ENCODE measurements at places on chromosomes 7 and 10. TPM values are rescaled to one million over a fixed set of nuclear protein-coding genes. Genes with fewer than 3 reads are reported as not detected.

AKR1C4 gene
- total RNA-seq = not detected

DNA sequence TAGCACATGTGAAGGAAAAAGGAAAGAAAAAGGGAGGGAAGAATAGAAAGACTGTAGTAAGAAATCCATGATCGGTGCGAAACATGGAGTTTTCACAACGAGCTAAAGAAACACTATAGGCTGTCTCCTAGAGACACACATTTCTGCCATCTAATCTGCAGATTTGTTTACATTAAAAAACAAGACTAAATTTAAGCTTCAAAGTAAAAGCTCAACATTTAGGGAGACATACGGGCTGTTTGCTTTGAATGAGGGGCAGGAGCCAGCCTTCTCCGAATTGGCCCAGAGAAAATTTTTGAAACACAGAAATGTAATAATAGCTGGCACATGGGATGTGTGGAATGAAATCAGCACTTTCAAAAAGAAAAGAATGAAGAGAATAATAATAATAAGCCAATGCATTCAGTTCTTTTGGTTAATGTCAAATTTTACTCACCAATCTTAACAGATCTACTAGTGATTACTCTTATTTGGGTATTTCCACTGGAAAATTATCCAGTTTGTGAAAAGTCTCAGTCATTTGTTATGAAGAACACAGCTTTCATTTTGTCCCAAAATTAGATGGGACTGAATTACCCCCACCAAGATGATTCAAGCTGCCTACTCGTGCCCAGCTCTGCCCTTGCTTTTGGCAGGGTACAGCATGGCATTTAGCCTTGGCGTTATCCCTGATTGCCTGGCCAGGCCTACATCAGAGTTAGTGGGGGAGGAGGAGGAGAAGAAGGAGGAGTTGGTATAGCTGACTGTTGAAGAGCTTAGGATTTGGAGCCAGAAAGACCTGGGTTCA lies 47.1 kb downstream of the MTURN start:
- DNase-seq = no peak

- DNase-seq = no peak
Measured at GRCh38 chr7:11193888-11194287, 220.2 kb downstream of the PHF14 start.

PGAM2 gene
- total RNA-seq = not detected

SPAM1 gene
- not detected for total RNA-seq

DNA sequence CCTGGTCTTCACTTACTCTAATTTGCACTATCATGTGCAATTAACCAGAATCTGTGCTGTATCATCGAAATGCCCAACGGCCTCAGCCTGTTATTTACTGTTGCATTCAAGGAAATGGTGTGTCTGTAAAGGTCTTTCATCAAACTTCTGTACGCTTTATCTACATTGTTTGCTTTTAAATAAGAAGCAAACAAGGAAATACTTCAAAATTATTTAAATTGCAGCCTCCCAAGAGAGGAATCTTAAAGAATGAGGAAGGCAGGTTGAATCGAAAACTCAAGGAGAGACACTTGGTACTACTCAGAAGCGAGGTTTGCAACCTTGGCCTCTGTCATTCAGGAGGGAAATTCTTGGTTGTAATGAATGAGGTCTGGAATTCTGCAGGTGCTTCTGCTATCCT lies 40.7 kb downstream of the MGAM start:
- DNase-seq = no peak

GRCh38 chr7:148466120-148466519 lies 124.4 kb upstream of the C7orf33 start:
- no peak for DNase-seq

HABP2 gene
- not detected for total RNA-seq

PLA2G12B gene
- not detected for total RNA-seq

CLDN4 gene
- total RNA-seq = 2.9 TPM

GRCh38 chr7:503575-504111 lies 16.0 kb downstream of the PDGFA start:
- no peak for DNase-seq

DNA sequence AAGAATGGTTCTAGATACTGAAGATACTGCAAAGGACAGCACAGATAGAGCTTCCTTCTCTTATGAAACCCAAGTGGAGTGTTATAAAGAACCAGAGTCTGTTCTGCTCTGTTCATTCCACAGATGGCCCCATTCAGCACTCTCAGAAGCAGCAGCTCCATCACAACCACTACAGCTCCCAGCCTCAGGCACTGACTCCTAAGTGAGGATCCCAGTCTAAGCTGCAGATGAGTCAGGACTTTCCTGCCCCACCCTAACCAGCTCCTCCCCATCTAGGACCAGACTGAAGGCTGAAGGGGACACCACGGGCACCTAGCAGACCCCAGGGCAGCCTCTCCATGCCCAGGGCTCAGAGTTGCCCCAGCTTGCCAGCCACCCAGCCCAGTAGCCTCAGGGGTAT lies 379.8 kb downstream of the GRID1 start:
- no peak for DNase-seq

DNA sequence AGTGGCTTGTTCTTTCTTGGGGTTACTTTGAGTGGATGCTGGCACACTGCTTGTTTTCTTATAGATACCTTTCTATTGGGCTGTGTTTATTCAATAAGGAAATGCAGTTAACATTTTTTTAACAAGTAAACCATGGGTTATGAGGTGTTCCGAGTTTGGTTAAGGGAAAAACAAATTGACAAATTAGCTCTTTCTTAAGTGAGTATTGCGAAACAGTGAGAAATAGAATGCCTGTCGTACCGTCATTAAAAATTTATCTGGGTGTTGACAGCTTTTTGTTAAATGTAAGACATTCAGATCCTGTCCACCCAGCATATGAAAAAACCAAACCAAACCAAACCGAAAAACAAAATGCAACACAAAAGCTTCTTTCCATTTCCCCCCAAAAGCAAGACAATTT lies 6.2 kb downstream of the CUX1 start:
- DNase-seq = no peak

GRCh38 chr7:75914169-75914654 lies 743 bp upstream of the POR start:
- no peak for DNase-seq

ENO4 gene
- total RNA-seq = under 0.01 TPM

DNA sequence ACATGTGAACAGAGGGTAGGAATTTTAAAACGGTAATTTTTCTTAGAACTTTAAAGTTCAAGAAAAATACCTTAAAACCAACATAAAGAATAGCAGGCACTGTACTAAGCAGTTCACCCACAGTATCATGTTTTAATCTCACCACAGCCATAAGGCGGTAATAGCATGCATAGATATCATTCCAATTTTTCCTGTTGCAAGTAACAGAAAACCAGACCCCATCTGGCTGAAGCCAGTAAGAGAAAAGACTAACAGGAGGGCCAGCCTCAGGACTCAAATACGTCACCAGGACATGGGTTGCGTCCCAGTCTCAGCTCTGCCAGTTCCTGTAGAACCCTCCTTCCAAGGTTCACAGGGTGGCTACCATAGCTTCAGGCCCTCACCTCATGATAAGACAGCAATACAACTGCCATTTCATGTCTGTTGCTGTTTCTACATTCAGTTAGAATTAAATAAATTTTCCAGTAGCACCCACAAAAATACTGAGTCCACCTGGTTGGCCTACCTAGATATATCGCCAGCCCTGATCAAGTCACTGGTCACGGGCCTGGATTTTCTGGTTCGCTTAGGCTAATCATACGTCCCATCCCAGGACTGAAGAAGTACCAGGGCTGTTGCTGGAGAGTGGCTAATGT lies 2.0 kb upstream of the RNF32 start:
- DNase-seq = no peak

GRCh38 chr10:73625004-73625883 lies 16.0 kb downstream of the MYOZ1 start:
- peak; percentile 25 for DNase-seq

- DNase-seq = no peak
Measured at GRCh38 chr10:114289096-114289436, 50.0 kb downstream of the VWA2 start.

CACNA2D1 gene
- 21.9 TPM for total RNA-seq

GRCh38 chr10:61313460-61313859 lies 139.7 kb downstream of the TMEM26 start:
- peak; percentile 30 for DNase-seq

PALS2 gene
- total RNA-seq = 15.4 TPM

DNA sequence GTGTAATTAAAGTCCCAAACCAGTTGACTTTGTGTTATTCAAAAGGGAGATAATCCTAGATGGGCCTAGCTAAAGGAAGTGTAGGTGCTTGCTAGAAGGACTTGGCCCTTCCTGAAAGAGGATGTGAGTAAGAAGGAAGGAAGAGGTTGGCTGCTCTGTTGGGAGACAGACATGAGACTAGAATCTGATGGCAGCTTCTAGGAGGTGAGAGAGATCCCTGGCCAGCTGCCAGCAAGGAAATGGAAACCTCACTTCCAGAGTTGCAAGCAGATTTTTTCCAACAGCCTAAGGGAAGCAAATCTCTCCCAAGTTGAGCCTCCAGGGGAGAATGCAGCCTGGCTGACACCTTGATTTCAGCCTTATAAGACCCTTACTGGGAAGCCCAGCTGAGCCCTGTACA lies 368.4 kb upstream of the ZMIZ1 start:
- peak; percentile 38 for DNase-seq

- peak; percentile 60 for DNase-seq
Measured at GRCh38 chr10:14259696-14260566, 70.8 kb downstream of the FRMD4A start.

DNA sequence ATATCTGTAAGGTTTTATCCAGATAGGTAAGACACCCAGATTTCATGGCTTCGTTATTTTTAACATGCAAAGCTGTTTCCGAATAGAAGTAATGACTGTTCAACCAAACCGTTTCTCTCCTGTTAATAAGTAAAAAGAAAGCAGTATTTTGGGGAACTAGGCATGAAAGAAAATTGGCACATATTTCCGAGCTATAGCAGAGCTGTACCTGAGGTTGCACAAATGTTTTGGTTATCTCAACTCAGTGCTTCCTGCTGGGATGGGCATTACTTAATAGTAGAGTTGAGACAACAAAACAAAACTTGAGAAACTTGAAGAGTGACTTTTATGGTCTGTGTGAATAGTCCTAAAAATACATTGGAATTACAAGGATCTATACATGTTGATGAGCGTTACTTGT lies 564.3 kb upstream of the SORCS1 start:
- DNase-seq = no peak

- peak; percentile 27 for DNase-seq
Measured at GRCh38 chr7:137313201-137313600, 30.3 kb downstream of the PTN start.

DNA sequence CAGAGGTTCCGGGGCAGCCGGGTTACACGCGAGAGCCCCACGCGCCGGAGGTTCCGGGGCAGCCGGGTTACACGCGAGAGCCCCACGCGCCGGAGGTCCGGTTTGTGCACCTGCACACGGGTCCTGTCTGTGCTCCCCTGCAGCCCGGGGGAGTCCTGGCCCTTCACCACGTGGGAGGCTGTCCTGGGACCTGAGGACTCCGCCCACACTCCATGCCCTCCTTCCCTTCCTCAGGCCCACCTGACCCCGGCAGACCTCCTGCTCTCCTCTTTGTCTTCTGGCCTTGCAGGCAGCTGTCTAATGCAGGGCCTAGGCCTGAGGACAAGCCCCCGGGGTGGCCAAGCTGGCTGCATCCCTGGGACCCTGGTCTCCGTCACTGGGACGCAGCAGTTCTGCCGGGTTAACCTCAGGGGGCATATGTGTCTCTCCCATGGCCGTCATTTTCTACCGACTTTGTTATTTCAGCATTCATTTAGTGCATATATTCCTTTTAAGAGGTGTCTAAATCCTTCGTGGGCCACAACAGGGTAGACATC lies 374.6 kb downstream of the DNAJB6 start:
- no peak for DNase-seq

DPP6 gene
- not detected for total RNA-seq

GRCh38 chr7:78006063-78006755 lies 207.6 kb downstream of the PHTF2 start:
- no peak for DNase-seq

- DNase-seq = no peak
Measured at GRCh38 chr7:135709508-135709907, 18.5 kb downstream of the SLC13A4 start.

Data from IMR-90 (cell line).